ENCODE measurements at places on chromosomes 16 and 17.

DNA sequence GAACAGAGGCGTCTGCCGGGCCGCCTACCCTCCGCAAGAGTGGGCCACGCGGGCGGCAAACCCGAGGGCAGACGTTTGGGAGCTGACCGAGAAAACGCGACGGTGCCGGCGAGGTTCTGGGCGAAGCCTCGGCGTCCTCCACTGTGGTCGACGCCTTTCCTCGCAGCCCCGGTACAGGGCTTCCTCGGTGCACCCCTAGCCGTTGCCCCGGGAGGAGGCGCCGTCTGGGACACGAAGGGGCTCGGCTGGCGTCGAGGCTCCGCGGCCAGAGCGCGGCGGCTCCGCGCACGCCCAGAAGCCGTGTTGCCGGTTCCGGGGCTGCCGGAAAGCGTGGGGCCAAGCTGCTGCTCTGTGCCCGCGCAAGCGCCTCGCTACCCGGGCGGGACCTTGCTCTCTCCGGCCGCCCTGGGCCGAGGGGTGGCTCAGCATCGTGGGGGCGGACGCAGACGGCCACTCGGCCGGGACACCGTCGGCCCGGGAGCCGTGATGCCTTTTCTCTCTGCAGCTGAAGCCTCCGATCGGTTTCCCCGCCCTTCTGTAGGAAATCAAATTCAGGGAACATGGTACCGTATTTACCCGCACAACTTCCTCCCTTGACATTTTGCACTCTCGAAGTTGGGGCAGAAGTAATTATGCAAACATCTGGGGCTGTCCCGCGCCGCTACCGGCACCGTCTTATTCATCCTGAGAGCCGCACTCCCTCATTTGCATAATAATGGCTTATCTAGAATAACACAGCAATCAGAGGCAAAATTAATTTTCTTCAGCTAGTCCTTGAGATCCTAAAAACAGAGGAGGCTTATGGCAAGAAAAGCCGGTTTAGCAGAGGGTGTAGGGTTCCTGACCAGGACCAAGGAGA, 7.3 kb upstream of the CBX8 start:
- DNase-seq = peak; percentile 75

- no peak for DNase-seq
Measured at GRCh38 chr17:29086628-29087332, 43.8 kb downstream of the PIPOX start.

DNA sequence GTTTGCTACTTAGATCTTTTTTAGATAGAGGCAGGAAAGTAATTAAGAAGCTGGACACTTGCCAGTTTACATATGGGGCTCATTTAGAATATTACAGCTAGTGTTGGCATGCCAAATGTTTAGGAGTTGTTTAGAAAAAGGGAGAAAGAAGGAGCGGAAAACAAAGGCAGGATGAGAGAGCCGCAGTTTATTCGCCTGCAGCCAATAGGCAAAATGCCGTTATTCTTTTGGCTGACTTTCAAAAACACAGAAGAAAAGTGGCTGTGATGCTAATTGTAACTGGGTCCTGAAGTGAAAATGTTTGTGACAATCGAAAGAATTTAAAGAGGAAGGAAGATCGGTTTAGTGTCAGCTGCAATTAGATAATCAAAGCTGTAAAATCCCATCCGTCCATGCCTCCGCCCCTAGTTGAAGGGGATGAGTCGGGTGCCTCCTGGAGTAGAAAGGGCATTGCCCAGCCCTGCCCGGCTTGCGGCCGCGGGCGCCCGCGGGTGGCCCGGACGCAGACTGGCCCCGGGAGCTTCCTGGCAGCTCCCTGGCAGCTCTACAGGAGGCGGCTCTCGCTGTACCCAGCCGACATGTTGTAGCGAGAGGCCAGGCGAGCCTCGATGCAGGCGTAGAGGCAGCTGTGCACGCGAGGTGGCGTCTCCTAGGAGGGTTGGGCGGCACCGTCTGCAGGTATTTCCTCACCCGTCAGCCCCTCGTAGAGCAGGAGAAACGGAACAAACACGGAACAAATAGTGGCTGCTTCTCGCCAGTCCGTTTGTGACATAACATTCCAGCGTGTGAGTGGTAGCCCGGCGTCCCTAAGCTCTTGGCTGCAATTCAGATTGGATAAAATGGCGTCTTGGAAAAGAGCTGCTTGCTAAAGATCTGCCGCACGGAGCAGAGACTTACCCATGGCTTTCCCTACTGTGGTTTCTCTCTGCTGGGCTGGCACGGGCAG, 82.2 kb downstream of the TNRC6C start:
- DNase-seq = peak; percentile 45

GRCh38 chr16:88830258-88830657, 18.5 kb upstream of the APRT start:
- DNase-seq = no peak

DNA sequence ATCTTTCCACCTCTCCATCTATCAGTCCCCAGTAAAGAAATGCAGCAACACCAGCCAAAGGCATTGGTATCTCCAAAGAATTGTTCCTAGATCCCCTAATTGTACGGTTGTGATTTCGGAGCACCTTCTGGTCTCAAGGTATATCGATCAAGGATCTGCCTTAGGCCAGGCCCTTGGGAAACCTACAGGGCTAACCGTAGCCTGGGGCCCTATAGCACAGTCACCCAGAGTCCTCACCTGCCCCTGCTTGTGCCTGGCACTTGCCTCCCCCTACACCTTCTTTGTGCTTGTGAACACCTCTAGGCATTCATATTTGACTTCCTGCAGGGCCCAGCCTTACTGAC, 16.8 kb upstream of the AURKB start:
- no peak for DNase-seq

DNA sequence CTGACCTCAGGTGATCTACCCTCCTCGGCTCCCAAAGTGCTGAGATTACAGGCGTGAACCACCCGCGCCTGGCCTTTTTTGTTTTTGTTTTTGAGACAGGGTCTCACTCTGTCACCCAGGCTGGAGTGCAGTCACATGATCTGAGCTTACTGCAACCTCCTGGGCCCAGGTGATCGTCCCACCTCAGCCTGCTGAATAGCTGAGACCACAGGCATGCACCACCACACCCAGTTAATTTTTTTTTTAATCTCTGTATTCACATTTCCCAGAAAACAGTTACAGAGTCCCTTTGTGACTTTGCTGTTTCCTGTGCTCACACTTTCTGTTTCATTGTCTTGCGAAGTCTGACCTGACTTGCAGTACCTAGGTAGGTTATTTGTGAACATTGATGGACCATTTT, 2.7 kb downstream of the CLUAP1 start:
- no peak for DNase-seq

DNA sequence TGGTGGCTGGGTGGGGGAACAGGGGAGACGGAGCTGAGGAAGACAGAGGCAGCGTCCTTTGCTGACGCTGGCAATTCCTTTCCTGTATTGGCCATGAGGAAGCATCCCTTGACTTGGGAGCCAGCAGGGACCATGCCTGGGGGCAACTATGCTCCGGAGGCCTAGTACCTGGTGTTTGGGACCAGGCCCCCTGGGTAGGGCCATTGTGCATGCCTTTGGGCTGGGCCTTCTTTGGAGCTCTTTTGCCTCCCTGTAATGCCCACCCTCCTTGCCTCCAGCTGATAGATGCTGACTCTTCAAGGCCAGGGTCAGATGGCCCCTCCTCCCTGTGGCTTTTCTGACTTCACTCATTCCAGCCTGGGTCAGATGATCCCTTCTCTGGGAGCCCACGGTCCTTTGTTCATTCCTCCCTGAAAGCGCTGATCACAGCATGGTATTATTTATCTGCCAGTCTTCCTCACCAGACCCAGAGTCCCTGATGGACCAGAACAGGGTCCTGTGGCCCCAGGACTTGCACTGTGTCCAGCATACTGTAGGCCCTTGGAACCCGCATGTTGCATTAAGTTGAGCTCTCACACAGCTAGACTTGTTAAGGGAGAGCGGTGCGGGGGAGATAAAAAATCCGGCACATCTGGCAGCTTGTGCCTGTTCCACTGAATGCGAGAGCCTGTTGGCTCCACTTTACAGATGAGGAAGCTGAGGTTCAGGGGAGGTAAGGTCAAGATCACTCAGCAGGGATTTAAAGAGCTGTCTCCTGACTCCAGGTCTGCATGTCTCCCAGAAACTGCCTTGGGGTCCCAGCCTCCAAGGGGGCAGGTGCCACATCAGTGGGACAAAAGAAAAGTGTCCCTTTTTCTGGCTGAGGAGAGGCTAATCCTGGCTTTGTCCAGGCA, 2.9 kb downstream of the STARD3 start:
- no peak for DNase-seq

- peak; percentile 56 for DNase-seq
Measured at GRCh38 chr16:2468233-2468724, 2.8 kb upstream of the NTN3 start.

DNA sequence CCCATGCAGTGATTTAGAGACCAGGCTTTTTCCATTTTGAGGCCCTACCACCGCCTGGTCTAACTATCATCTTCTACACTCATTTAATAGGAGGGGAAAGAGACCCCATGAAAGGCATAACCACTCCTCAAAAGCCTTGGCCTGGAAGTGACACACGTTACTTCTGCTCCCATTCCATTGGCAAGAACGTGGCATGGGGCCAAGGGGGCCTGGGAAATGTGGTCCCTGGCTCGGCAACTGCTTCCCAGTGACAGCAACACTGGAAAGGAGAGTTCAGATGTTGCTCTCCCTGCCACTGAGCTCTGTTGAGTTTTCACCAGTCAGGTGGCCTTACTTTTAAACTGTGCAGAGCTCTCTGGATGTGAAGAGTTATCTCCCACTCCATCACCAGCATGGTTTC, 45.2 kb upstream of the MAP3K14 start:
- DNase-seq = no peak

- no peak for DNase-seq
Measured at GRCh38 chr17:29941334-29941733, at the start of gene EFCAB5. EFCAB5 (plus strand) TSS chr17:29941634; CDS start chr17:29941797, 163 bp downstream.

- DNase-seq = no peak
Measured at GRCh38 chr17:13560935-13561334, 40.8 kb downstream of the HS3ST3A1 start.

GRCh38 chr17:49341356-49341755, 20.7 kb downstream of the ZNF652 start:
- no peak for DNase-seq

DNA sequence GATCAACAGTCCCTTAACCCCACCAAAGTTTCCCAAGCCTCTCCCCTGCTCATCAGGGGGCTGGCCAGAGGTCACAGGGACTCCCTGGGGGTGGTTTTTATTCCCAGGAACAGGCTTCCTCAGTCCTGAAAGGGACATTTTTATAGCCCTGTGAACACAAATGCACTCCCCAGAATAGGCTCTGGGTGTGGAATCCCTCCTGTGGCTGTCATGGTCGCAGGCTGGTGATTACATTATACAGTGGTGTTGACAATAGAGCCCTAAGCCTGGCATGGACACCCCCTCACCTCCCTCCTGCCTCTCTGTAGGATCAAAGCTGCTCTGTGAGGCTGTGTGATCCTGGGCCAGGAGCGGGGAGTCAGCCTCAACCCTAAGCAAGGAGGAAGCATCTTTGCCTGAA, 1.4 kb upstream of the CA4 start:
- no peak for DNase-seq

DNA sequence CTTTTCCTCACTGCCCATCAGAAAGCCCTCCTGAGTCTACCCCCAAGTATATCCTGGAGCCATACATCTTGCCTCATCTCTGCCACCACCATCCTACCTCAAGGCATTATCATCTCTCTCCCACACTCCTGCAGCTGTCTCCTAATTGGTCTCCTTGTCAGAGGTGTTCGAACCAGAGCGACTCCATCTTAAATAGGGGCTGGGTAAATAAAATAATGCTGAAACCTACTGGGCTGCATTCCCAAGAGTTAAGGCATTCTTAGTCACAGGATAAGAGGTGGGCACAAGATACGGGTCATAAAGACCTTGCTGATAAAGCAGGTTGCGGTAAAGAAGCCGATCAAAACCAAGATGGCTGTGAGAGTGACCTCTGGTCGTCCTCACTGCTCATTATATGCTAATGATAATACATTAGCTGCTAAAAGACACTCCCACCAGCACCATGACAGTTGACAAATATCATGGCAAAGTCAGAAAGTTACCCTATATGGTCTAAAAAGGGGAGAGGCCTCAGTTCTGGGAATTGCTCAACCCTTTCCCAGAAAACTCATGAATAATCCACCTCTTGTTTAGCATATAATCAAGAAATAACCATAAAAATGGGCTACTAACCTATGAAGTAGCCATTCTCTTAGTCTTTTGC, 97.0 kb upstream of the C16orf82 start:
- no peak for DNase-seq

- no peak for DNase-seq
Measured at GRCh38 chr16:79451196-79451816, 149.2 kb downstream of the MAF start.

DNA sequence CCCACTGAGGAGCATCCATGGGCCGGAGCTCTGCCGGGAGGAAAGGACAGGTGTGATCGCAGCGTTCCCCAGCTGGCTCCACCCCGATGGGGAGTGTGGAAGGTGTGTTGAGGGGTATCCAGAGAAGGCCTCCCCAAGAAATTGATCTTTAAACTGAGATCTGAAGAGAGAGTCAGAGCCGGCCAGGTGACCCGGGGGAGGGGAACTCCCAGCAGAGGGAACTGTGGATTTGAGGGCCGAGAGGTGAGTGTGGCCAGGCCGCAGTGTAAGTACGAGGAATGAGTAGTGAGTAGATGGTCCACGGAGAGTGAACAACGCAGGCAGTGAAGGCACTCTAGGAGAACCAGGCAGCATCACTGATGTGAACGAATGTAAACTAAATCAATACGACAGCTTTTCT, 80.2 kb downstream of the RPTOR start:
- no peak for DNase-seq

DNA sequence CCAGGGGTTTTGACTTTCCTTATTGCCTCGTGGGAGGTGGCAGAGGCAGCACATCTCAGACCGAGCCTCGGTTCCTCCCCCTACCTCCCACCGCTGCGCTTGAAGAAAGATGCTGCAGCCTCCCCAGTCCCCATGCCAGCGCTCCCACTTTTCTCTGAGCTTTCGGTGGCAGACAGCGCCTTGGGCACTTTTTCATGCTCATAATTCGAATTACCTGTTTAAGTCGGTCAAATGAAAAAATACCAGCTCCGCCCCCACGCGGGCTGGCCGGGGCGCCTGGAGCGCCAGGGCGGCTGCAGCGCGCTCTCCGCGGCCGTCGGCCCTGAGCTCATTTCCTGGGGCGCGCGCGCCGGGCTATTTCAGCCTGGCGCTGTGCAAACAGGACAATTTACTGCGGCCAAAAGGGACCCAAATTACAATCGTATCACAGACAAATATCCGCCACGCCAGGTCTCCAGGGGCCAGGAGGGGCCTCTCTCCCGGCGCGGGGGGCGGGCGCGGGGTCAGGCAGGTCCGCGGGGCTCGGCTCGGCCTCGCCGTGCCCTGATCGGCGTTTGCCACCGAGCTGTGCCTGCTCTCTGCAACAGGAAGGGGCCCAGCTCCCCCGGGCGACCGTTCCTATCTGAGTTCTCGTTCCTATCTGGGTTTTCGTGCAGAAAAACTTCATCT, 45.0 kb downstream of the SOST start:
- DNase-seq = peak; percentile 56

- no peak for DNase-seq
Measured at GRCh38 chr17:7835814-7836595, 2.0 kb downstream of the KDM6B start.
